ENCODE measurements at places on chromosomes 4 and X.

GRCh38 chr4:96763546-96763945 is 923.7 kb downstream of the PDHA2 start:
- no peak for DNase-seq

DNA sequence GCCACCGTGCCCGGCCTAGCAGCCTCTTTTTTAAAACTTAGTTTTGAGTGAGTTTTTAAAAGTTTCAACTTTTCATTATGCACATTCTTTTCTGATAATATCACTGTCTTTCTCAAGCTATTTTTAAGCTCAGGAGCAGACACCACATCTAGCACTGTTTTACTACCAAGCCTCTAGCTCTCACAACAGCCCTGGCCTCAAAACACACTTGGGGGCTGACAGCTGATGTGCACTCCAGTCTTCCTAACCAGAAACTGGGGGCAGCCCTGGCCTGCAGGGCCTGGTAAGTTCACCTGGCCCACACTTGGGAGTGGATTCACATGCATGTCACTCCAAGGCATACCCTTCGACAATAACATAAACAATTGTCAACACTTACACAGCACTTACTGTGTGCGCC is 34.0 kb downstream of the CENPU start:
- DNase-seq, result no peak

GRCh38 chrX:50691820-50692219 is 122.2 kb downstream of the SHROOM4 start:
- DNase-seq, result no peak

DNA sequence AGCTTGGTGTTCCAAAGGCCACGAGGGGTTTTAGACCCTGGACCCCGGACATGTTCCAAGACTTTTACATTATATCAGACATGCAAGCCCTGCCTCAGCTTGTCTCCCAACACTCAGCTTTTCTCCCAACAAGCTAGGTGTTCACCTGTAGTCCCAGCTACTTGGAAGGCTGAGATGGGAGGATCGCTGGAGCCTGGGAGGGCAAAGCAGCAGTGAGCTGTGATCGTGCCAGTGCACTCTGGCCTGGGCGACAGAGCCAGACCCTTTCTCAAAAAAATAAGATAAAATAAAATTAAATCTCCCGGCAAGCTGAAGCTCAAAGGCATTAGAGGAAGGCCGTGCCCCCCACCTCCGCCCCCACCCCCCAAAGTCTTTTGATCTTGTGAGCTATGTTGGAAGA is 13.7 kb downstream of the CTAG1A start:
- no peak for DNase-seq

DNA sequence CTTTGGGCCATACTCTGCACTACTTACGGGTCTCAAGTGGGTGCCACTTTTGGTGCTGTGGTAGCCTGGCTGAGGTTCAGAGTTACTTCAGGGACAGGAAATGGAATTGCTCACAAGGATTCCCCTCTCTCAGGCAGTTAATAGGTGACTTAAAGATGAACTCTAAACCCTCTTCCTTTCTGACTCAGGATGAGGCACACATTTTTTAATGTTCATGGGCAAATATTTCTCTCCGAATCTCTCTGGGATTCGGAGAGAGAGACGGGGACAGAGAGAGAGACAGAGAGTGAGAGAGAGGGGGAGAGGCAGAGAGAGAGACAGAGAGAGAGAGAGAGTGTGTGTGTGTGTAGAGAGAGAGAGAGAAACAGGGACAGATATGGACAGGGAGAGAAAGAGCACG is 79.8 kb downstream of the NYX start:
- no peak for DNase-seq

GRCh38 chrX:134761788-134762187 is 103.5 kb upstream of the PLAC1 start:
- no peak for DNase-seq

DNA sequence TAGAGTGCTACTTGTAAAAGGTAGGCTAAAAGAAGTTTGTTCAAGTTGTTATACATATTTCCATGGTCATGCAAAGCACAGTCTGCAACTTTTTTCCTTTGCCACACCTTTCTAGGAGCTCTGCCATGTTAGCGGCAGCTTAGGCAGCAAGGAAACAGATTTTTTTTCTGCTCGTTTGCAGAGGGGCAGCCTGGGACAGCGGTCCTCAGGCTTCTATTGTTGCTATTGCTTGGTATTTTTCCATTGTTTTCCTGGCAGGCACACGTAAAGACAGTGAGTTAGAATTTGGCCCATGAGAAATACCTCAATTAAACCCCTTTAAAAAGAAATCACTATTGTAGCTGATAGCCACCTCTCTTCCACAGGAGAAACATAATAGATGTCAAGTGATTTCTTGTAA is 391.4 kb downstream of the SH2D1A start:
- DNase-seq, result no peak

DNA sequence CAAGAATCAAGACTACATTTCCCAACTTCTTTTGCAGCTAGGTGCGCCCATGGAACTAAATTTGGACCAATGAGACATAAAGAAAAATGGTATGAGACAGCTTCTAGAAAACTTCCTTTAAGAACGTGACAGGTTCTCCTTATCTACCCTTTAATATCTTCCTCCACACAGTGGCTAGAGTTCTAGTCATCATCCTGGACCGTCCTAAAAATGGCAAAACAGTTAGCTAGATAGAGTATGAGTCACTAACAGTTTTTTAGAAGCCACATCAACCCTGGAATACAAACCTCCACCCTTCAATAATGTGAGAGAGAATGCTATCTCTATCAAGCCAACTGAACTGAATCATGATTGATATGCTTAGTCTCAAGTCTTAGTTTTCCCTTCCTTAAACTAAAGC is 267.9 kb upstream of the SLC7A11 start:
- DNase-seq, result no peak

- no peak for DNase-seq
Observed at GRCh38 chr4:108931926-108932325, 169.1 kb upstream of the ETNPPL start.

GRCh38 chrX:48933757-48934156 is 14.9 kb upstream of the PIM2 start:
- no peak for DNase-seq

- DNase-seq, result no peak
Observed at GRCh38 chrX:113133316-113133715, 292.7 kb upstream of the AMOT start.

DNA sequence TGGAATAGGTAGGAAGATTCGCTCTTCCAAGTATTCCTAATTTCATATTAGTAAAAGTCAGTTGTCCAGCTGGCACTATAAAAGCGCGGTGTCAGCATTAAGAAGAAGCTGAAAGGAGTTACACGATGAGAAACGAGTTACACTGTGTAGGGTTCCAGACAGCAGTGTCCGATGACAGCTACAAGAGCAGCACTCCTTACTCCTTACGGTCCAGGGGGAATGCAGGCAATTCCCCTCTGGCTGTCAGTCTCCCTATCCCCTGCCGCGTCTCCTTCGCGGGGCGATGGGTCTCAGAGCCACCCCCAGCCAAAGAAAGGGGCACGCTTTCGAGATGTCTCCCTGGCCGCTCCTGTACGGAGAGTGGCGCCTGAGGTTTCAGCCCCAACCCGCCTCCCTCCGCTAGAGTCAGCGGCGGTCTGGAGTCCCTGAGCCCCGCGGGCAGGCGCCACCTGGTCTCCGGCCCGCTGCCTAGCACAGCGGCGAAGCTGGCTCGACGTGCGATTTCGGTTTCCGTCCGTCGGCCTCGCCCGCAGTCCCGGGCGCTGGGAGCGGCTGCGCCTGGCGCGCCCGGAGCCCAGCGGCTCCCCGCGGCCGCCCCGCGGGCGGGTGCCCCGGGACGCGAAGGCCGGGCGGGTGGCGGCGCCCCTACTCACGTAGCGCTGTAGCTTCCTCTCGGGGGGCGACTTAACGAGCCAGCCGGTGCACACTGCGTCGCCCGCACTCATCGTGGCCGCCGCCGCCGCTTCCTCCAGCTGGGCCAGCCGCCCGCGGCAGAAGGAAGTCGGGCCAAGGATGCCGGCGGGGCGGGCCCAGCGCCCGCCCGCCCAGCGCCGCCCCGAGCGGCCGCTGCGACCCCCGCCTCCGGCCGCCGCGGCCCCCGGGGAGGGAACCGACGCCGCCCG is at the start of gene GAB3:
GAB3 (minus strand) TSS at position 777 of the 902 bp plus-strand sequence; CDS start at position 725, 52 bp downstream.
- no peak for DNase-seq

GRCh38 chrX:39667191-39667590 is 430.6 kb downstream of the BCOR start:
- DNase-seq, result no peak

DNA sequence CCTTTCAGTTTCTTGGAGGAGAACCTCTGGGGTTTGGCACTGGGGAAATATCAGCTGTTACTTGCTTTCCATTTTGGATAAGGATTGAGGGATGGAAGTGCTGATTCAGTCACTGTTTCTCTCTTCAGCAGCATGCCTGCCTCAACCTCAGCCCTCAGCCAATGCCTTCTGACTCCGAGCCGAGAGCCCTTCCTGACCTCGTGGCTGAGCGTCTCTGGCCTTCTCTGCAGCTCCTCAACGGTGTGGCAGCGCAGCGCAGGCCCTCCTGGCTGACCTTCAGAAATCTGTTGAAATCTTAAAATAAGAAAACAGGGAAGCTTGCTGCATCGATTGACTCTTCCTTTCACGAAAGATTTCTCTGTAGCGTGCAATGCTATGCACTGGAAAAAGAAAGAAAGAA is 434.3 kb upstream of the FAT1 start:
- no peak for DNase-seq

DNA sequence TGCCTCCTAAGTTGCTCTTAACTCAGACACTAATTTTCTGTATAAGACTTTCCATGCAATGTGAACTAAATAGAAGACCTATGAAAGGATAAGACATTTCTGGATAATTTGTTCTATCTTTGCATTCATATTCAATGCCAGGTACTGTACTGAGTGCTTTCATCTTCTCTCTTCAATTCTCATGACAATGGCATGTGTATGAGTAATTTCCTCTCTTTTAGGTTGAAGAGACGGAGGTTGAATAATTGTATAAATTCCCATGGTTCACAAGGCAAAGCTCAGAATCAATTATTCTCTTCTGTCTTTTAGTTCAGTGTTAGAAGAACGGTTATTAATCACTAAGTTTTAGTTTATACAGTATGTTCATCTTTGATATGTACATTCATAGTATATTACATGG is 29.3 kb upstream of the CFAP299 start:
- DNase-seq, result no peak

DNA sequence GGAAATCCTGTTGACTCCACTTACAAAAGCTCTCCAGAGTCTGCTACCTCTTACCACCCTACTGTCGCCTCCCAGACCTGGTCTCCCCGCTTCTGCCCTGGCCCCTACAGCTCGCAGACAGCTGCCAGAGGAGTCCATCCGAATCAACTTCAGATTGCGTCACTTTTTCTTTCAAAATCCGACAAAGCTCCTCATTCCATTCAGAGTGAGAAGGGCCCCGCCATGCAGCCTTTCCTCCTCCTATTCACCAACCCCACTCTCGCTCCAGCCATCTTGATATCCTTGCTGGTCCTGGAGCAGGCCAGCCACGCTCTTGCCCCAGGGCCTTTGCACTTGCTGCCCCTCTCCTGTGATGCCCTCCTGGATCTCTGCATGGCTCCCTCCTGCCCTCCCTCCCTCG is 5.2 kb upstream of the OPN1LW start:
- DNase-seq, result no peak

DNA sequence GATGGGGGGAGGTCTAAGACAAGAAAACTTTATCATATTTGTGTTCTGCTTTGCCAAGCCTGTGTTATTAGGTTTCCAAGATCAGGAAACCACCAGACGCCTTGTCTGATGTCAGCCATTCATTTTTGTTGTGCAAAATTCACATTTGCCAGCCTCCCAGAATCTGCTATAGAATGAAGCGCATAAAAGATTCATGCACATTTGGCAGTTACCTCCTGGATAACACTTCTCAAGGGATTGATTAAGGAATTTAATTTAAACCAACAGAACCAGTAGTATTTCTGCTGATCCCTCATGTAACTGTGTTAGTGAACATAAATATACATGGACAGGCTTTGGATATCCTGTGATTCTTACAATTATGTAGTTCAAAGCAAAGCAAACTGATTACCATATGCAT is 187.9 kb downstream of the COMMD8 start:
- no peak for DNase-seq

DNA sequence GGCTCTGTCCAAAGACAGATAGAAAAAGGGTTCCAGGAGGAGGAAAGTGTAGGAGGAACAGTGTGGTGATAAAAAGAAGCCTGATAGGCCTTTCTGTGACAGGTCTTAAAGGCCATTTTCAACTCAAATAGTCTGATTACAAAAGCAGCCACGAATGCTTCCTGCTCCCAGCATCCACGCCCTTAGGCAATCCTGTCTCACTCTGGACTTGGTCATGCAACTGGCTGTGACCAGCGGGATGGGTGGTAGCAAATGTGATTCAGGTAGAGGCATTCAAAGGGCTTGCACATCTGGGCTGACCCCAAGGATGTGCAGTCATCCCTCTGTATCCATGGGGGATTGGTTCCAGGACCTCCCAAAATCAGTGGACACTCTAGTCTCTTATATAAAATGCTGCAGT is 14.4 kb upstream of the SEPSECS start:
- DNase-seq, result no peak

All from GM12878 (cell line).